ENCODE measurements at places on chromosomes 11 and 22.

DNA sequence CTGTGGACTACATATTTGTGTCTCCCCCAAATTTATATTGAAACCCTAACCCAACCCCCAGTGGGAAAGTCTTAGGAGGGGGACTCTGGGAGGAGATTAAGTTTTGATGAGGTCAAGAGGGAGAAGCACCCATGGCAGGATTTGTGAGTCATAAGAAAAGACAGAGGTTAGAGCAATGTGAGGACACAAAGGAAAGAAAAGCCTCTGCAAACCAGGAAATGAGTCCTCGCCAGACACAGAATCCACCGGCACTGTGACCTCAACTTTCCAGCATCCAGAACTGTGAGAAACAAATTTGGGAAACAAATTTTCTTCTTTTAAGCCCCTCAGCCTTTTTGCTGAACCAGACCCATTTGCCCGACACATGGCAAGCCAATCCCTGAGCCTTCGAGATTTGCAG lies 397.0 kb downstream of the NTM start:
- no peak for DNase-seq

DNA sequence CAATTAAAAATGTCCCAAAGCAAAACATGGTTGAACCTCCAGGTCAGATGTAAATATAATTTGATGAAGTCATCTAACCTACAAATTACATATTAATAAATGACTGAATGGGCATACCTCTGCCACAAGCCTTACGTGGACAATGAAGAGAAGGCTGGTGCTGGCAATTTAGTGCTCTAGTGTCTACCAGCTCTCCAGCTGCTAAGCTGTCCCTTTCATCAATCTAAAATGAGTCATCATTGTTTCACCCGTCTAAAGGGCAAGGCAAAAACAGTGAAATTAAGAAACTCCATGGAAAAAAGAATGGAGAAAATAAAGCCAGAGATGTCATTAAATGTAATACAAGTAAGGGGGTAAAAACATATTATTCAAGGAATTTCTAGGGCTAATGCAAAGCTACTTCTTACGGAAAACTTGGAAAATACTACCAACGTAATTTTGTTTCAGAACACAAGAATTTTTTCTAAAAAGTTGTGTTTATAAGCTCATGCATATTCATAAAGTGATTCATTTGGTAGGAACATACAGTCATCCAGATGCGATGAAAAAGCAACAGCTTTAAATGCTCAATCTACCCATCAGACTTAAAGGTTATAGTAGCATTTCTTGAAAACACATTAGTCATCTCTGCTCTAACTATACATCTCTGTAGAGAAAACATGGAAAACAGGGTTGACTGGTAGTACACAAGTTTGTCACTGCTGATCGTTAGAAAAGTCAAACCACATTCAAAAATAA lies 71.5 kb downstream of the SIK3 start:
- no peak for DNase-seq

DNA sequence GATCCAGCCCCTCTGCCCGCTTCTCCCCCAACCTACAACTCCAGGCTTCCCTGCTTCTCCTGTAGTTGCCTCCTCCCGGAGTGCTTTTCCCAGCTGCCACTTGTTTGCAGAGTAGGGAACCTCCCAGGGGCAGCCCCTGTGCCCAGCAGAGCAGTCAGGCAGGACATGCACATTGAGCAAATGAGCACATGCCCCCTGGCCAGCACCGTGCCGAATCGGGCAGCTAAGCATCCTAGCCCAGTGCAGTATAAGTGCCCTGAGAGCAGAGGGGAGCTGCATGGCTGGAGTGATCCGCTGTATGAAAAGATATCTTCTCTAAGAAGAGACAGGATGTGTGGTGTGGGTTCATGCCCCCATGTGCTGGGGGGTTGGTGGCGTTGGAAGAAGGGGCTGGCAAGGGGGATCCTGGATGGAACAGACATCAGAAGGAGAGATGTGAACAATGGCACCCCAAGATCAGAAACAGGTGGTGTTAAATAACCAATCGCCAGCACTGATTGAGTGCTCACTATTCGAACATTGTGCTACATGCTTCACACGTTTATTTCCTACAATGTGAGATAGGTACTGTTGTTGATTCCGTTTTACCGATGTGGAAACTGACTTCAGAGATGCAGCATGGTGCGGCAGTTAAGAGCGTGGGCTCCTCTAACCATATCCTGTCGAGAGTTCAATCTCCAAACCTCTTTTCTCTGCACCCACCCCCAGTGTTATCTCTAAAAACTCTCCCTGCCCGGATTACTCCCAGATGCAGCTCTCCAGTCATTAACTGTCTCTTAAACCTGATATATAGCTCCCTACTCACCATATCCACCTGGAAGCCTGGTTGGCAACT lies 1.2 kb downstream of the AIP start:
- peak; percentile 50 for DNase-seq

GRCh38 chr11:44178381-44178780 lies 82.9 kb downstream of the EXT2 start:
- no peak for DNase-seq

DNA sequence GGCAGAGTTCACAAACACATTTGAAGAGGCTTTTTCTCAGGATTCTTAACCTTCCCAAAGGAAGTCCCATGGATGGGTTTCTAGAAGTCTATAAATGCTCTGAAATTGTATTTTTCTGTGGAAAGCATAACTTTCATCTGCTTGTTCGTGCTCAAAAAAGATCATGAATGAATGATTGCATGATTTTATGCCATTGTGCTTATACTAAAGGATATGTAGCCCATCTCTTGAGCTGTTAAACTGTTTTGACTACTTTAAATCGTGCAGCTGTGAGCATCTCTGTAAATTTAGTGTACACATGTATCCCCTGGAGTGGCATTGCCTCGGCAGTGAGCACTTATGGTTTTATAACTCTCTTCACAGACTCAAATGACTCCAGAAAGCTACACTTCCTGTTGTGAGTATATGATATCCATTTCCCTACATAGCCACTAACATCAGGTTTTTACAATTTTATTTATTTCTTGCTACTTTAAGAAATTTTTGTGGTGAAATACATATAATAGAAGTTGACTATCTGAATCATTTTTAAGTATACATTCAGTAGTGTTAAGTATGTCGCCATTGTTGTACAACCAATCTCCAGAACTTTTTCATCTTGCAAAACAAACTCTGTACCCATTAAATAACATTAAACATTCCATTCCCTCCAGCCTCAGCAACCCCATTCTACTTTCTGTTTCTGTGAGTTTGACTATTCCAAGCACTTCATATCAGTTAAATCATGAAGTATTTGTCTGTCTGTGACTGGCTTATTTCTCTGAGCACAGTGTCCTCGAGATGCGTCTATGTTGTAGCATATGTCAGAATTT lies 8.0 kb downstream of the NEAT1 start:
- DNase-seq: no peak

DNA sequence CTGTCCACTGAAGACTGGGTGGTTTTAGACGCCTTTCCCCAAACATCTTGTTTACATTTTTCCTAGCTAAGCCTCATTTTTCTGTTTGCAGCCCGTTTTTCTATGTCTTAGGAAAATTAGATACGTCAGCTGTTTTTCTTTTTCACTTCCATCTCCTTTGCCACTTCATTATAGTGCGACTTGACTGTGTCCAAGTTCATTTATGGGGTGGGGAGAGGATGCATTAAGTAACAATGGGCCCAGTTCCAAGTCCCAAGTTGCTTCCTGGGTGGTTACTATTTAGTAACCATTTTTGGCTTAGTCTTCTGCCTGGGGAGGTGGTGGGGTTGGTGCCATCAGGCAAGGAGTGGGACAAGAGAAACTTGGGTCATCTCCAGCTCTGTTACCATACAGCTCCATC lies 83.0 kb downstream of the TRAF6 start:
- no peak for DNase-seq

DNA sequence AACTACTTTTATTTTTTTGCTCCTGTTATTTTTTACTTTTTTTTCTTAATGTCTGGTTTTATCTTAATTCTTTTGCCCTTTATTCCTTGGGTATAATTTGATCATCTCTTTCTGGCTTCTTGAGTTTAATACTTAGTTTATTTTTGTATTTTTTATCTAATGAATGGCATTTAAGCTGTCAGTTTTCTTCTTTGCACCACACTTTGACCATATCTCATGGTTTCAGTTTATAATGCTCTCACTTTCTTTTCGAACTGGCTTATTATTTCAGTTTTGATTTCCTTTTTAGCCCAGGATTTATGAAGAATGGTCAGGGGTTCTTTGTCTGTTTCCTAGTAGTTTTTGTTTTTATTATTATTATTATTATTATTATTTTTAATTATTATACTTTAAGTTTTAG lies 48.3 kb downstream of the QSER1 start:
- no peak for DNase-seq

- DNase-seq: no peak
These were observed 854.3 kb downstream of the KCNA4 start for GRCh38 chr11:29162491-29162890.

GRCh38 chr11:108967571-108967970 lies 302.7 kb downstream of the DDX10 start:
- no peak for DNase-seq

DNA sequence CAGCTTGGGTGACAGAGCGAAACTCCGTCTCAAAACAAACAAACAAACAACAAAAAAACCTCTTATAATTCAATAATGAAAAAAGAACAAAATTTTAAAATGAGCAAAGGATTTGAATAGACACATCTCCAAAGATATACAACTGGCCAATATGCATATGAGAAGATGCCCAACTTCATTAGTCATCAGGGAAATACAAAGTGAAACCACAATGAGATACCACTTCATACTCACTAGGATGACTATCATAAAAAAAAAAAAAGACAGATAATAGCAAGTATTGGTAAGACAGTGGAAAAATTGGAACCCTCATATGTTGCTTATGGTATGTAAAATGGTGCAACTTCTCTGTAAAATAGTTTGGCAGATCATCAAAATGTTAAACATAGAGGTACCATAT lies 28.7 kb upstream of the BARX2 start:
- no peak for DNase-seq

- DNase-seq: no peak
These were observed 46.4 kb upstream of the CD82 start for GRCh38 chr11:44518968-44519550.

DNA sequence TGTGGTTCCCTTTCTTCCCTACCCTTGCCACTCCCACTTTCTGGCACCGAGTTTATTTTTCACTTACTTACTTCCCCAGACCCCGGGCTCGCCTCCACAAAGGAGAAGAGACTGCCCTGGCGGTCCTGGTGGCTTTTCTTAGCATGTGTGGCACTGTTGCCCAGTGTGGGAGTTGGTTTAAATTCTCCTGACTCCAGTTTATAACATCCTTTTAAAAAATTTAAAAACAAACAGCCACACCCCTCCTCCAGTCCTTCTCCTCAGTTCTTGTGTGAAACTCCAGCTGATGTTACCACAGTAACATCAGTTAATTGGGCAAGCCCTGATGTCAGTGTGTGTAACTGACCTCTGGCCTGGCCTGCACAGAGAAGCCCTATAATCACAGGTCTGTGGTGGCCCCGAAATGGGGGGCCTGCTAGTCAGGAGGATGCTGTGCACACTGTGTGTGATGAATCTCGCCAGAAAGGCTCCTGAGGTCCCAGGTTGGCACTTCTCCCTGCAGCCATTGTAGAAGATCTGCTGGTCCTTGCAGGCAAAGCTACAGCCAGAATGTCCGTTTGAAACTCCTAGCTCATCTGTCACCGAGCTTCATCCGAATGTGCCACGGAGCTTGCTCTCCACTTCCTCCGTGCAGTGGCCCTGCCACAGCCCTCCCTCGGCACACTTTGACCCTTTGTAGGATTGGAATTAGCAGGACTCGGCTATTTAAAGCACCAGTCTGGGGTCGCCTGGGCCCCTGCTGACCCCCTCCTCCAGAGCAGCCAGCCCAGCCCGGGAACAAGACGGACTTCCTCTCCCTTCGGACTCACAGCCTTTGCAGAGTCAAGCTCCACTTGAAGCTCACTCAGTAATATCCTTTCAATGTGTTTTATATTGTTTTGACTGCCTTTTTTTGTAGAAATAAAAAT lies 7.6 kb downstream of the YDJC start:
- no peak for DNase-seq

DNA sequence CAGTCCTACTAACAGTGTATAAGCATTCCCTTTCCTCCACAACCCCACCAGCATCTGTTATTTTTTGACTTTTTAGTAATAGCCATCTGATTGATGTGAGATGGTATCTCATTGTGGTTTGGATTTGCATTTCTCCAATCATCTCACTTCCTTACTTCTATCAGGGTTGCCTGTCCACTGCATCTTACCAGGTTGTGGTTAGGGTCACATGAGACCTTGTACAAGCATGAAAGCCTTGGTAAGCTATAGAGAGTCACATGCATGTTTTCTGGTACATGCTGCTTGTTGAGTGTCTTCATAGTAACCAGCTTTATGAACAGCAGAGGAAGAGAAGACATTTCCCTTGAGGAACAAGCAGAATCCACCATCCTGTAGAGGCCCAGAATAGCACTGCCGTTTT lies 102.9 kb upstream of the PAX6 start:
- peak; percentile 3 for DNase-seq

DNA sequence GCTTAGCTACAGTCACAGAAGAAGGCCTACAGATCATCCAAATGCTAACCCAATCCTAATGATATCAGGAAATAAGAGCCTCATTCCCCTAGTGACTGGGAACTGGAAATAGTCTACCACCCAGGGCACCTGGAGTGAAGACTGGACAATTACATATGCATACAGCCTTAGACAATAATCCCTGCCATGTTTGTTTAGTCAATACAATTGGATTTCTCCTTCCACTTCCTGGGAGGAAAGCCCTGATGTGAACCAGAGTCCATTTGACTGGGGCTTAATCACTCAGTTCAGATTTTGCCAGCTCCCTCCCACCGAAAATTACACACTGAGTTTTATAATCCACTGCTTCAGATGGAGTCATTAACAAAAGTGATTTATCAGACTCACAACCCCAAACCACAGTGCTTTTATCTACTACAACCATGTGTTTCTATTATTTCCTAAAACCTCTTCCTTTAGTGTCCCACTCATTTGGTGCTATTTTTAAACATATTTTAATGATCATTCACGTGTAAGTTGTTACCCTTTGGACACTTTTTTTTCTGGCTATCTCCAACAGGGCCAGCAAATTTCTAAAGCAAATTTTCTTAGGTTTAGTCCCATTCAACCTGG lies 29.9 kb downstream of the CWF19L2 start:
- DNase-seq: no peak

GRCh38 chr11:69010361-69010891 lies 2.6 kb downstream of the MRGPRF start:
- DNase-seq: no peak

GRCh38 chr11:34926101-34926830 lies 9.8 kb downstream of the PDHX start:
- DNase-seq: peak; percentile 25

- no peak for DNase-seq
These were observed 43.8 kb upstream of the LYVE1 start for GRCh38 chr11:10611979-10612862.

GRCh38 chr11:106986673-106987072 lies 31.6 kb downstream of the GUCY1A2 start:
- DNase-seq: no peak

All from GM06990 (cell line).